ENCODE measurements at places on chromosomes 3 and 15.
A peak's percentile ranks its signal among the peaks of the same experiment; 100 is the strongest.

GRCh38 chr15:73924171-73924921, 1.9 kb upstream of the LOXL1 start:
- peak; percentile 14 for DNase-seq

DNA sequence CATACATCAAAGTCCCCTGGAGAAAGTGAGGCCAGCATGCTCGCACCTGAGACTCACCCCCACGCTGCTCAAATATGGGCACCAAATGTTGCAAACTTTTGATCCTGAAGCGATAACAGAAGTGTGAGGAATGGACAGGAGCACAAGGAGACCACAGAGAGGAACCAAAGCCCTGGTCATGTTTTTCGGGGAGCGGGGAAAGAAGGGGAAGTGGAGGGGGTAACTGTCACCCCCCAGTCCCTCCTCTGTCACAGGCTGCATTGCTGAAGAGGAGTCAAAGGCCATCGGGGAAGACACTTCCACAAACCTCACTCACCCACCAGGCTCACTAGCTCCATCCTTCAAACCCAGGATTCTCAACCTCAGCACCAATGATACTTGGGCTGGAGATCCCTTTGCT, 182.4 kb downstream of the UACA start:
- DNase-seq, result no peak

DNA sequence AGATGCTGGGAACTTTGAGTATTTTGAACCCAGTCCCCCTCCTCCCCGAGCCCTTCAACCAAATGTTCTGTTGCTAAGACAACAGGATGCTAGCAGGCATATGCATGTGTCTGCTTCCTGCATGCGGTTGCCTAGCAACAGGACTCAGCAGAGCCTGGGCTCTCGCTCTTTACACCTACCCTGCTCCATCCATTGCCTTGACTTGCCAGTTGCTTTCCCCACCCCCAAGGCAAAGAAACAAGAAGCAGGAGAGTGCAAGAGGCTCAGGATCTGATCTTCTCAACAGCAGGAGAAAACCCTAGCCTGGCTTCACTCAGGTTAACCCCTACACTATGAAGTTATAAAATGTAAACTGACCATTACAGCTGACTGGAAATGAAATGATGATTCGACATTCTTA, 393.0 kb downstream of the IGSF11 start:
- peak; percentile 67 for DNase-seq

GRCh38 chr15:66751579-66751978, 49.5 kb downstream of the SMAD6 start:
- DNase-seq, result no peak

DNA sequence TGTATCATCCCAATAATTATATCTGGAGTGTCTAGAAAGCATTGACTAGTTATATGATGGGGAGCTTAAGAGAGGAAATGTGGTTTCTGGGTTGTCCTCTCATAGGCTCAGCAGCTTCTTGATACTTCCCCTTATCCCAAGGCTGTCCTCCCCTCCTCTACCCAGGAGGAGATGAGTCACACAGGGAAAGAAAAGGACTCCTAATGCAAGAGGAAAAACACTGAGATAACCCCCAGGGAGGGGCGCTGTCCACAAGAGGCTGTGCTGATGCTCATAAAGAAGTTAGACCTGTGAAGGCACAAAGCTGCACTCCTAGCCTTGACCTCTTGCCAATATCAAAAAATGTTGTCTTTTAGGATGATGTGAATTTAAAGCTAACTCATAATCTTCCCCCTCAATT, 28.8 kb upstream of the GYG1 start:
- no peak for DNase-seq

DNA sequence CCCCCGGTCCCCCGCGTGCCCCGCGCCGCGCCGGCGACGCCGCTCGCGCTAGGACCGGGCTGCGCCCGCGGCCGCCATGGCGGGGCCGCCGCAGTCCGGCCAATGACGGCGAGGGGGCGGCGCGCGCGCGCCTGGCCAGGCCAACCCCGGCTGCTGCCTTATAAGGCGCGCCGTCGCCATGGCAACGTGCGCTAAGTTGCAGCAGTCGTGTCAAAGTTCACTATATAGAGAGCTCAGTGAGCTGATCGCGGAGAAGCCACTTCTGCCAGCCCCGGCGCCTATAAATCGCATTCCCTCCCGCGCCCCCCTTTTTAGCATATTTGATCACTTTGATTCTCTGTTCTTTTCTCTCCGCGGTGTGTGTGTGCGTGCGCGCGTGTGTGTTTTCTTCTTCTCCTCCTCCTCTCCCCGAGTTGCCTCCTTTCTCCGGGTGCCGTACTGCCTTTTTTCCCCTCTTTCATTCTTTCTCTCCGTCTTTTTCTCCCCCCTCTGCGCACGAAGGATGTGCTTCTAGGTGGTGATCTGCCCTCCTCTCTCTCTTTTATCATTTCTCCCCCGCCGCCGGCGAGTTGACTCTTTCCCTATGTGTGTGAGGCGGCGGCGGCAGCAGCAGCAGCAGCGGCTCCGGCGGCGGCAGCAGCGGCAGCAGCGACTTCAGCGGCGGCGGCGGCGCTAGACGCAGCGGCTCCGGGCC, at the start of gene NR2F2:
Gene NR2F2 (plus strand): TSS at position 251 of the 694 bp plus-strand sequence. CDS start 1,406 bp downstream, outside the sequence.
- DNase-seq, result peak; percentile 83

GRCh38 chr3:136645915-136646314, 106.3 kb downstream of the STAG1 start:
- DNase-seq, result no peak

- no peak for DNase-seq
Measured at GRCh38 chr3:190124067-190124466, 3.4 kb upstream of the P3H2 start.

- DNase-seq, result no peak
Measured at GRCh38 chr3:124587053-124587408, 143.2 kb upstream of the UMPS start.

DNA sequence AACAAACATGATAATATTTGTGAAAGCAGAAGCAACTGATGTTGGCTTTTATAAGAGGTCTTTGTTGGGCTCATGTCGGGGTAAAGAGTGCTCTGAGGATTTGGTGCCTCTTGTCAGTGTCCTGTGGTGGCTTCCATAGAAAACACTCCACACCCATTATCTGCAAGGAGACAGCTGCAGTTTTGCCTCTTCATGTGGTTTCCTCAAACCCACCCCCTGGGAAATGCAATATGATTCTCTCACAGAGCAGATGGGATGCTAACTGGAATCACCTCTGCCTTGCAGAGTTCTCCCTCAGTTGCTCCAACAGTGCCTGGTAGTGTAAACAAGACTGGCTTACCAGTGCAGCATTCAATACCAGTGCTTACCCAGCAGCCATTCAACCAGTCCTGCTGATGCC, 771.4 kb upstream of the CFAP20DC start:
- no peak for DNase-seq

- DNase-seq, result no peak
Measured at GRCh38 chr3:169865176-169865767, 4.5 kb downstream of the LRRC31 start.

Data from NCI-H1417 treated with DMSO at 0.1 percent for 48 hours (cell line).